ENCODE measurements at places on chromosomes 5 and 9. TPM values are rescaled to one million over a fixed set of nuclear protein-coding genes. Genes with fewer than 3 reads are reported as not detected.

RORB gene
- total RNA-seq, result under 0.01 TPM

GPSM1 gene
- total RNA-seq, result 36.5 TPM

GABRB2 gene
- total RNA-seq, result not detected

NAIP gene
- total RNA-seq, result 7.8 TPM

SLCO6A1 gene
- not detected for total RNA-seq

GFI1B gene
- not detected for total RNA-seq

SLC24A2 gene
- under 0.01 TPM for total RNA-seq

GALT gene
- total RNA-seq, result 37.5 TPM

IL9 gene
- total RNA-seq, result not detected

EHMT1 gene
- 41.6 TPM for total RNA-seq

MYMK gene
- total RNA-seq, result not detected

LCNL1 gene
- total RNA-seq, result 0.11 TPM

PTGER4 gene
- total RNA-seq, result 11.1 TPM

TUSC1 gene
- 9.3 TPM for total RNA-seq

DOCK8 gene
- total RNA-seq, result 4.4 TPM

SLC27A6 gene
- total RNA-seq, result under 0.01 TPM

OR13C8 gene
- not detected for total RNA-seq

CCDC192 gene
- total RNA-seq, result not detected

CDKN2B gene
- total RNA-seq, result 5.9 TPM

CFAP157 gene
- total RNA-seq, result 0.13 TPM

WWC1 gene
- total RNA-seq, result 1.1 TPM

RPP25L gene
- 14.4 TPM for total RNA-seq

ABCA1 gene
- total RNA-seq, result 67.4 TPM

SIT1 gene
- total RNA-seq, result 0.39 TPM

FOCAD gene
- 58.1 TPM for total RNA-seq

SLCO4C1 gene
- not detected for total RNA-seq

C1QTNF3 gene
- total RNA-seq, result 2.9 TPM

ADCY2 gene
- 8.8 TPM for total RNA-seq

C8G gene
- 0.39 TPM for total RNA-seq

PDE6A gene
- not detected for total RNA-seq

ADAMTS19 gene
- total RNA-seq, result not detected

INSL6 gene
- total RNA-seq, result not detected

PCDHA8 gene
- 0.11 TPM for total RNA-seq

ASPN gene
- 17.0 TPM for total RNA-seq

NUTM2G gene
- not detected for total RNA-seq

FAM221B gene
- total RNA-seq, result not detected

C9orf50 gene
- total RNA-seq, result 0.11 TPM

PCDHGB6 gene
- total RNA-seq, result 9.5 TPM

COL23A1 gene
- under 0.01 TPM for total RNA-seq

OCLN gene
- total RNA-seq, result 3.1 TPM

LHX3 gene
- total RNA-seq, result not detected

NPM1 gene
- total RNA-seq, result 1,457 TPM

SH3GL2 gene
- total RNA-seq, result not detected

MZB1 gene
- not detected for total RNA-seq

ANKRD31 gene
- total RNA-seq, result 0.65 TPM

CD72 gene
- 2.8 TPM for total RNA-seq
